Fibroblast of the aortic adventitia (primary cell): ENCODE measurements at places on chromosomes 5 and 9.

DNA sequence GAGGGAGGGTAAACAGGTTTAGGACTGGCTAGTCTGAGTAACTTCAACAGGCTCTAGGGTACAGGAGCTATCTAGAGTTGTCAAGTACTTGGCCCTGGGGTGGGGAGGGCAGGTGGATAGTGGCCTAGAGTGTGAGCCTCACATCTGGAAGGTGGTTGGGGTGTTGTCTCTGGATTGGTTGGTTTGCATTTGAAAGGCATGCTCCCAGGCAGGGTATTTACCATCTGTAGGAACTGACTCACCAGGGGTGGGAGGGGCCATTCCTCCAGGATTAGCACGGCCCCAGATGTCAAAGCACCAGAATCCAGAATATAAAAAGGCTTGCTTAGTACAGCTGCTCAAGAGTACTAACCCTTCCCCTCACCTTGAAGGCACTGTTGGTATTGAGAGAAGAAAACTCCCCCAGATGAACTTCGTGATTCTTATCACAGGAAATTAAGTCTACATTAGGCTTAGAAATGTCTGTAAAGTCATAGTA is 193.3 kb downstream of the NTRK2 start:
- DNase-seq: peak; percentile 6

DNA sequence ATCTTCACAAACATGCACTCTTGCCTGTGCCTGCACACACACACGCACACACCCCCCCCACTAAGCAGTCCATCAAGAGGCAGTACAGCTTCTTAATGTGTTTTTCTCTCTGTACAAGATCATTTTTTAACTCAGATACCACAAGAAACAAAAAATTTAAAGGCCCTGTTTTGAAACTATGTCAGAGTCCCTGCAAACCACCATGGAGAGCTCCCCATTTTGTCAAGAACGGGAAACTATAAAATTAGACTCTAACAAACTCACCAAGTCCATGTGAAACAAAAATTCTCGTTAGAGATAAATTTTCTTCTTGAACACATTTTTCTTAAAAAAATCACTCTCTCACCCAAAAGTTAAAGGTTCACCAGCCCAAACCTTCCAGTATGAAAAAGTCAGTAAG is 86.3 kb downstream of the ELAVL2 start:
- DNase-seq: no peak

DNA sequence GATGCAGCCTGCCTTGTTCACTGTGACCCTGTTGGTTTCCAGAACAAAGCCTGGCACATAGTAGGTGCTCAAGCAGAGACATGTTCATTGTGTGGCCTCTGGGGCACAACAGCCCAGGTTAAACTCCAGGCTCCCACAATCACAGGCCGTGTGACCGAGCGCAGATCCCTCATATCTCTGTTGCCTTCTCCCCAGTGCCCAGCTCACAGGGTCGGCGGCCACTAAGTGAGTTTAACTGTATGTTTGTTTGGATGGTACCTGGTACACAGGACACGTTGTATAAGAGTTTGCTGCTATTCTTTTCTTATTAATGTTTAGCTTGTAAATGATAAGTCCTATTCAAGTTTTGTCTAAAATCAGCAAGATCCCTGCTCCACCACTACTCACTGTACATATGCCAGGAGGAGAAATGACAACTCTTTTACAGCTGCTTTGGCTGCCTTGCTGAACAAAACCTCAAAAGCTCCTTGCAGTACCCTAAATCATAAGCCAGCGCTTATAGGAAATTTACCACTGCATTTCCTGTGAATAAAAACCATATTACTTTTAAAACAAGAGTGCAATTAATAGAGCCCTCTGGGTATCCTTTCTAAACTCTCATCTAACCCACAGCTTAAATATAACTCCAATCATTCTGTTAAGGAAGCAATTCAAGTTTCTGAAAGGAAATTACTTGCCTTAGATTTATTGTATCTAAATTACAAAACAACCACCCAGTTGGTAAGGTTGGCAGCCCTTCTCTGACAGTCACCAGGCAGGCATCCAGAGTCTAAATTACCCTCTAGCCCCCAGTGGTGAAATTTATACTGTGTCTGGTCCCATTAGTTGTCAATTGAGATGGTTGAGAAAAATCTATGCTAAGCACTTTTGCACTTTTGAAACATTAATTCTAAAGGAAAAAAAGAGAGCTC is 379.4 kb downstream of the SEMA5A start:
- no peak for DNase-seq

GRCh38 chr9:133579601-133580418 is 29.4 kb downstream of the FAM163B start:
- no peak for DNase-seq
